Fibroblast of upper back skin (primary cell): ENCODE measurements at places on chromosomes 6 and 20.

- peak; percentile 35 for DNase-seq
These were observed 6.6 kb upstream of the SOX18 start for GRCh38 chr20:64055893-64056638.

DNA sequence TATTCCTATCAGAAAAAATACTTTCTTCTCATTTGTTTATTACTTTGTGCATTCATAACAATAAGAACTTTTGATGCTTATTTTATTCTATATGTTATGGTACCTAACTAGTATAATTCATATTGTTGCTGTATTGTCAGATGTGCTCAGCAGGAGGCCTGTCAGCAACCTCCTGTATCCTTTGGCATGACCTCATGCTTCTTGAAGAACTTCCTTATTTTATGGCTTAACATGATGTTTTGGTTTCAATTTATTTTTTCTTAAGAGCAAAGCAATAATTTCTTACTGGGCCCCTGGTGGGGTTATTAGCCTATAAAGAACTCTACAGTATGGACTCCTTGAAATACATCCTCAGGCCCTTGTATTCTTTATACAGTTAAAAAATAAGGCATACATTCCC, 17.3 kb downstream of the GGTLC1 start:
- no peak for DNase-seq

GRCh38 chr6:106882601-106883518, 91.7 kb downstream of the CD24 start:
- DNase-seq = no peak

DNA sequence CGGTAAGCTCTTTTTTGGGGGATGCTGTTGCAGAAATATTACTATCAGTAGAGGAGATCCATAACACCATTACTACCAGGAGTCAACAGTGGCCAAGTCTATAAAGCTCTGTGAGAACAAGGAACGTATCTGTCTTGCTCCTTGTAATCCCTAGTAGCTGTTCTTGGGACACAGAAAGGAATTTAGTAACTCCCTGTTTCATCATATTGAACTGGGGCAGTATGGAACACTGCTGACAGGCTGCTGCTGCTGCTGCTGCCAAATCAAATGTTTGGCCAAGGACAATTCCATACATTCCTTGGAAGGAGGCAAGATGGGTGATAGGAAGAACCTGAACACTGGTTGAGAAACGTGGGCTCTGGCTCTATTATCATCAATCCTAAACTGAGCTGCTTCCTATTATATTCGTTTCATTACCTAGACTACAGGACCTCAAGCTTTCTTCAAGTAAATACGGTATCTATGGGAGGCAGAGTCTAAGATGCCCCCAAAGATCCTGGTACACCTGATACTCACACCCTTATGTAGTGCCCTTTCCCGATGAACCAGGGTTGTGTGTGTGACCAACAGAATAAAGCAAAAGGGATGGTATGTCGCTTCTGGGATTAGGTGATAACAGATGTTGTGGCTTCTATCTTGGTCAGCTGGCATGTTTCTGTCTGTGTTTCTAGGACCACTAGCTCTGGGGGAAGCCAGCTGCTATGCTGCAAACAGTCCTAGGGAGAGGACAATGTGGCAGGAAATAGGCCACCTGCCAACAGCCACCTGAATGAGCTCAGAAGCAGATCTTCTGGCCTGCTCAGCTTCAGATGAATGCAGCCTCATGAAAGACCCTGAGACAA, 39.5 kb downstream of the ELOVL5 start:
- DNase-seq = peak; percentile 88
